Testis (tissue), 5 donors: ENCODE measurements at places on chromosomes 2 and 18. TPM values are rescaled to one million over a fixed set of nuclear protein-coding genes. Genes with fewer than 3 reads are reported as not detected.
A peak's percentile ranks its signal among the peaks of the same experiment; 100 is the strongest.

CEP76 gene
- 26.7 TPM for total RNA-seq

- H3K27me3 ChIP-seq: no peaks in the 10 kb centered on the region
- H3K36me3 ChIP-seq: no peaks in the 10 kb centered on the region
- H3K27ac ChIP-seq: no peak overlapping the region
- peaks cover 20% of the 10 kb centered on the region for H3K4me1 ChIP-seq
These were observed 5.9 kb upstream of the ASIC4 start for GRCh38 chr2:219508444-219508734.

GRCh38 chr2:178277741-178278197 lies 83.5 kb downstream of the OSBPL6 start:
- no peaks in the 10 kb centered on the region for H3K27me3 ChIP-seq
- H3K27ac ChIP-seq: no peak overlapping the region
- no peaks in the 10 kb centered on the region for H3K36me3 ChIP-seq
- H3K4me1 ChIP-seq: no peaks in the 10 kb centered on the region
- H3K4me3 ChIP-seq: no peak overlapping the region
- no peak for DNase-seq

ABCG8 gene
- 0.24 TPM for total RNA-seq

TNFRSF11A gene
- 2.4 TPM for total RNA-seq

PLEKHH2 gene
- 45.3 TPM for total RNA-seq

DNA sequence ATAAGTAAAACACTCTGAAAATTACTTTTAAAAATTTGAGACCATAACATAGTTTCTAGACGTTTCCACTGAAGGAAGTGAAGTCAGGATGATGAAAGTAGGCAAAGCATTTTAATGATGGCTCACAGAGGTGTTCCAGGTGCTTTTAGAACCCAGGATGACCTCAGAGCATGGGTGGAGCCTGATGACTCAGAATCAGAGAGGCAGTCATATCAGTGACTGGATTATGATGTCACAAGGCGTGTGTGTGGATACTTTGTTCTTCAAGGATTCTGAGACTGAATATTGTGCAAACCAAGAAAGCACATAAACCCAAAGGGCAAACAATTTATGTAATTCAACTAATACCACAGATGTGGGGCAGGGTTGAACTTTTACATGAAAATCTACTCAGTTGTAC lies 208.0 kb upstream of the FBXO11 start:
- no peaks in the 10 kb centered on the region for H3K27me3 ChIP-seq
- H3K4me3 ChIP-seq: no peak overlapping the region
- no peaks in the 10 kb centered on the region for H3K36me3 ChIP-seq
- H3K27ac ChIP-seq: no peak overlapping the region
- no peak for DNase-seq

GRCh38 chr2:18214936-18215335 lies 336.5 kb downstream of the KCNS3 start:
- H3K27me3 ChIP-seq: no peaks in the 10 kb centered on the region
- no peaks in the 10 kb centered on the region for H3K4me1 ChIP-seq
- no peaks in the 10 kb centered on the region for H3K36me3 ChIP-seq
- no peak for DNase-seq
- H3K4me3 ChIP-seq: no peak overlapping the region
- H3K27ac ChIP-seq: no peak overlapping the region

DNA sequence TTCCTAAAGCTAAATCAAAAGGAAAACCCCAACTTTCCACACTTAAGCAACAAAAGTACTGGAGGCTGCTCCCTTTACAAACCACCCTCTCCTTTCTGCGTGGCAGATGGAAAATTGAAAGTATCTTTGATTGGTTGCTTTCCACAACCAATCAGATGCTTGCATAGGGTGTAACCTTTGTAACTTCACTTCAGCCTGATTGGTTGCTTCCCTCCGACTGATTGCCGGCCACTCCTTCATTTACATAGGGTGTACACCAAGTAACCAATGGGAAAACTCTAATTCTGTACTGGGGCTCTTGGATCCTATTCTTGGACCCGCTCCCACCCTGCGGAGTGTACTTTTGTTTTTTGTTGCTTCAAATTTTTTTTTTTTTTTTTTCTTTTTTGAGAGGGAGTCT lies 297.7 kb downstream of the NCKAP5 start:
- no peaks in the 10 kb centered on the region for H3K27me3 ChIP-seq
- no peaks in the 10 kb centered on the region for H3K36me3 ChIP-seq
- H3K27ac ChIP-seq: no peak overlapping the region
- no peaks in the 10 kb centered on the region for H3K4me1 ChIP-seq
- DNase-seq: peak; percentile 44

CTDP1 gene
- 47.2 TPM for total RNA-seq

DNA sequence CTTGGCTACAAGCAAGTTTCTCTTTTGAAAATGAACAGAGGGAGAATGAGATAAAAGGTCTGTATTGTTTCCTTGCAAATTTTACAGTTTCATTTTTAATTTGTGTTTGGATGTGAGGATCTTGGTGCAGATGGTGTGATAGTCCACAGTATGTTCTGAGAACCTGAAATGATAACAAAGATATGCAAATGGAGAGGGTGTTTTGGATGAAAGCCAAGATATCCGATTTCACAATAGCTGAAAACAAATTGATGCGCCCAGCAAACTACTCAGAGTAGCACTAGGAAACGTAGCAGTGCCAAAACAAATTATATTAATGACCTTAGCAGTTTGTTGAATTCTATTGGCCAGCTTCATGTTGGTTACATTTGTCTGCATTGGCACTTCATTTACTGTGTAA lies 683.5 kb downstream of the TMEM182 start:
- no peak overlapping the region for H3K4me3 ChIP-seq
- no peaks in the 10 kb centered on the region for H3K36me3 ChIP-seq
- no peak for DNase-seq
- no peaks in the 10 kb centered on the region for H3K4me1 ChIP-seq
- no peaks in the 10 kb centered on the region for H3K27me3 ChIP-seq

GRCh38 chr2:121803503-121803902 lies 48.1 kb downstream of the TSN start:
- DNase-seq: no peak
- no peaks in the 10 kb centered on the region for H3K36me3 ChIP-seq

CYS1 gene
- total RNA-seq: 4.3 TPM

GRCh38 chr2:121898483-121898882 lies 143.0 kb downstream of the TSN start:
- no peaks in the 10 kb centered on the region for H3K4me1 ChIP-seq
- H3K4me3 ChIP-seq: no peak overlapping the region
- no peaks in the 10 kb centered on the region for H3K27me3 ChIP-seq
- no peaks in the 10 kb centered on the region for H3K36me3 ChIP-seq
- no peak for DNase-seq
- no peak overlapping the region for H3K27ac ChIP-seq

GRCh38 chr2:112153179-112153490 lies 14.9 kb downstream of the FBLN7 start:
- H3K4me1 ChIP-seq: no peaks in the 10 kb centered on the region
- H3K27me3 ChIP-seq: no peaks in the 10 kb centered on the region
- no peaks in the 10 kb centered on the region for H3K36me3 ChIP-seq
- H3K4me3 ChIP-seq: no peak overlapping the region

DNA sequence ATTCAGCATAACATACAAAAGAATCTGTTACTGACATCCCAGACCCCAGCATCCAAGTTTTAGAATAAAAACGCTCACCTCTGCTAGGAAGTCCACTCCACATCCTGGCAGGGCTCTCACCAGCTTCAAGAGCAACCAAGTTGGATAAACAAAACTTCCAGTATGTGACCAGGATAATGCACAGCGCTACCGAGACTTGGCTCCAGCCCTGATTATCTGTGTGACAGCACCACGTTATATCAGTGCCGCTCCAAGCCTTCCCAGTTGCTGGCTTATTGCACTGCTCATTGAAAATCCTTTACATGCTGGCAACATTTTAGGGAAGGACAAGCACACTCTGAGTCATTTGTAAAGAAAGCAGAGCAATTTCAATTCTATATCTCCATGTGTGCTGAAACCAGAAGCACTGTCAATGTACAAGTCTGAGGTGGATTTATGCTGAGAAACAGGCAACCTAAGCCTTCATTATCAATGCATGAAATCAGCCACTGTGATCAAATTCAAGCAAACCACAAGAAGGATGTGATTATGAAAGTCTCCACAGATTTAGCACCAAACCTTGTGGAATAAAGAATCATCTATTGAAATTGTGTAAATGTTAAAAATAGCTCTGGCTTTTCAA lies 115.7 kb downstream of the ZNF385B start:
- no peaks in the 10 kb centered on the region for H3K27me3 ChIP-seq
- no peaks in the 10 kb centered on the region for H3K36me3 ChIP-seq
- no peak overlapping the region for H3K27ac ChIP-seq
- H3K4me3 ChIP-seq: no peak overlapping the region
- peak; percentile 16 for DNase-seq

DNA sequence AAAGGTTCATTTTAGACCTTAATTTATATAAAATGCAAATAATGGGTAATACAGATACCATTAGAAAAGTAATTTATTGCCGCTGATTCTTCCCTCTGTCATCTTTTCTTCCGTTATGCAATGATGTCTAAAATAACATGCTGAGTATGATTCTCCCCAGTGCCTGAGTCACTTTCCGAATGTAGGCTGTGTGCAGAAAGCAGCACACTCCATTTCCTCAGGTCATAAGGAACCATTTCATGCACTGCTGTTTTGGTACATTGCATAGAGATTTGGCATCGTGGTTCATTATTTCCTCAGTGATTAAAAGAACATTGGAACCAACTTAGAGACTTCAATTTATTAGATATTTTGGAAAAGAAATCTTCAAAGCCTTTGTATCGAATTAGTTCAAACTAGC lies 173.5 kb downstream of the CDH2 start:
- H3K4me3 ChIP-seq: no peak overlapping the region
- H3K27me3 ChIP-seq: no peaks in the 10 kb centered on the region
- H3K4me1 ChIP-seq: no peaks in the 10 kb centered on the region
- no peaks in the 10 kb centered on the region for H3K36me3 ChIP-seq
- H3K27ac ChIP-seq: no peak overlapping the region

GRCh38 chr2:112340475-112341267 lies 65.3 kb downstream of the ZC3H6 start:
- H3K27me3 ChIP-seq: no peaks in the 10 kb centered on the region
- H3K27ac ChIP-seq: no peak overlapping the region
- DNase-seq: no peak

- no peak overlapping the region for H3K27ac ChIP-seq
- H3K4me1 ChIP-seq: peaks cover 19% of the 10 kb centered on the region
- H3K36me3 ChIP-seq: no peaks in the 10 kb centered on the region
- peak; percentile 44 for DNase-seq
- H3K27me3 ChIP-seq: no peaks in the 10 kb centered on the region
- no peak overlapping the region for H3K4me3 ChIP-seq
These were observed 33.2 kb upstream of the FOSL2 start for GRCh38 chr2:28359222-28360057.

DNA sequence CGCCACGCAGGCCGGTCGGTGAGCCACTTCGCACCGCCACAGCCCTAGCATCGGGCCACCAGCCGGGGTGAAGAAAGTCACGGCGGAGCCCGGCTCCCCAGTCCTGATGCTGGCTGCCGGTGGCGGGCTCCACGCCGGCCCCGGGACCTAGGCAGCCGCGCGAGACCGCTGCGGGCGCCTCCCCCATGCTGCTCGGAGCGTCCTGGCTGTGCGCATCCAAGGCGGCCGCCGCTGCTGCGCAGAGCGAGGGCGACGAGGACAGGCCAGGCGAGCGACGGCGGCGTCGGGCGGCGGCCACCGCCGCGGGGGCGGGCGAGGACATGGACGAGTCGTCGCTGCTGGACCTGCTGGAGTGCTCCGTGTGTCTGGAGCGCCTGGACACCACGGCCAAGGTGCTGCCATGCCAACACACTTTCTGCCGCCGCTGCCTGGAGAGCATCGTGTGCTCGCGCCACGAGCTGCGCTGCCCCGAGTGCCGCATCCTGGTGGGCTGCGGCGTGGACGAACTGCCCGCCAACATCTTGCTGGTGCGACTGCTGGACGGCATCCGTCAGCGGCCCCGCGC lies 433 bp downstream of the SH3RF3 start:
- H3K27me3 ChIP-seq: no peaks in the 10 kb centered on the region
- peak overlapping the region; percentile 68 for H3K4me3 ChIP-seq
- H3K27ac ChIP-seq: no peak overlapping the region
- DNase-seq: peak; percentile 44

GRCh38 chr2:24259316-24259715 lies 84.5 kb downstream of the FAM228A start:
- no peak overlapping the region for H3K27ac ChIP-seq
- no peaks in the 10 kb centered on the region for H3K27me3 ChIP-seq
- no peaks in the 10 kb centered on the region for H3K4me1 ChIP-seq
- no peak overlapping the region for H3K4me3 ChIP-seq
- no peak for DNase-seq

SPDYA gene
- total RNA-seq: 28.7 TPM

- H3K4me3 ChIP-seq: no peak overlapping the region
- no peaks in the 10 kb centered on the region for H3K36me3 ChIP-seq
- H3K27ac ChIP-seq: no peak overlapping the region
- no peaks in the 10 kb centered on the region for H3K27me3 ChIP-seq
These were observed 201.2 kb downstream of the CTIF start for GRCh38 chr18:48740068-48740440.

DAPL1 gene
- total RNA-seq: 4.2 TPM

GRCh38 chr2:134079373-134079772 lies 174.5 kb upstream of the MGAT5 start:
- H3K4me1 ChIP-seq: no peaks in the 10 kb centered on the region
- no peaks in the 10 kb centered on the region for H3K27me3 ChIP-seq
- no peaks in the 10 kb centered on the region for H3K36me3 ChIP-seq
- no peak overlapping the region for H3K27ac ChIP-seq

DNA sequence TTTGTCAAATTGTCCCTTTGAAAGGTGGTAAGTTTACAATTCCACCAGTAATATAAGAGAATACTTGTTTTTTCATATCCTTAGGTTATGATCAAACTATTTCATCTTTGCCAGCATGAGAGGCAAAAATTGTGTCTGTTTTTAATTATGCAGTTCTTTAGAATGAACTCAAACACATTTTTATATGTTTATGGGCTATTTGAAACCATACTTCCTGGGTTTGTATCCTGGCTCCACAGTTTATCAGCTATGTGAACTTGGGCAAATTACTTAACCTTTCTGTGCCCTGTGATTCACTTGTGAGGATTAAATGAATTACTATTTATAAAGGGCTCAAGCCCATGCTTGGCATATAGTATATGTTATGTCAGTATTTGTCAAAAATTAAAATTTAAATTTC lies 109.4 kb downstream of the TANC1 start:
- no peaks in the 10 kb centered on the region for H3K36me3 ChIP-seq
- H3K27ac ChIP-seq: no peak overlapping the region
- no peak for DNase-seq
- H3K4me1 ChIP-seq: no peaks in the 10 kb centered on the region

BMP10 gene
- total RNA-seq: not detected

GRCh38 chr2:40039549-40039948 lies 260.5 kb upstream of the THUMPD2 start:
- H3K27me3 ChIP-seq: no peaks in the 10 kb centered on the region
- H3K4me3 ChIP-seq: no peak overlapping the region
- H3K27ac ChIP-seq: no peak overlapping the region
- no peak for DNase-seq

MLPH gene
- total RNA-seq: 7.4 TPM

DNA sequence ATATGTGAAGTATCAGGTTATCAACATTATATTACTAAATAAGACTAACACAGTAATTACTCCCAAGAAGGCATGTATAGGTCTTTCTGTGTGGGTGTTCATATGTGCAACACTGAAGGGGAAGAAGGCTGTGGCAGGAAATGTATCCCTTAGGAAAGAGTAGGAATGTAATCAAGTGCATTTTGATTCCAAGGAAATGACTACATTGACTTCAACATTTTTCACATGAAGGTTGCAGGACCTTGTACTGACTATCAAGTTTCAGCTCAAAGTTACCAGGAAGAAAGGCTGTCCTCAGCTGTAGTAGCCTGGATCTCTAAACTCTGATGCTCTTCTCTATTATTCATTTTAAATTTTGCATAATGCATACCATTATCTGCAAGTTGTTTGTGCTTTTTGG lies 680.8 kb downstream of the NYAP2 start:
- no peak for DNase-seq
- H3K4me1 ChIP-seq: no peaks in the 10 kb centered on the region
- no peak overlapping the region for H3K27ac ChIP-seq
- no peaks in the 10 kb centered on the region for H3K27me3 ChIP-seq

MAB21L4 gene
- not detected for total RNA-seq
